ENCODE measurements at places on chromosomes 12 and 14. TPM values are rescaled to one million over a fixed set of nuclear protein-coding genes. Genes with fewer than 3 reads are reported as not detected.
A peak's percentile ranks its signal among the peaks of the same experiment; 100 is the strongest.

DNA sequence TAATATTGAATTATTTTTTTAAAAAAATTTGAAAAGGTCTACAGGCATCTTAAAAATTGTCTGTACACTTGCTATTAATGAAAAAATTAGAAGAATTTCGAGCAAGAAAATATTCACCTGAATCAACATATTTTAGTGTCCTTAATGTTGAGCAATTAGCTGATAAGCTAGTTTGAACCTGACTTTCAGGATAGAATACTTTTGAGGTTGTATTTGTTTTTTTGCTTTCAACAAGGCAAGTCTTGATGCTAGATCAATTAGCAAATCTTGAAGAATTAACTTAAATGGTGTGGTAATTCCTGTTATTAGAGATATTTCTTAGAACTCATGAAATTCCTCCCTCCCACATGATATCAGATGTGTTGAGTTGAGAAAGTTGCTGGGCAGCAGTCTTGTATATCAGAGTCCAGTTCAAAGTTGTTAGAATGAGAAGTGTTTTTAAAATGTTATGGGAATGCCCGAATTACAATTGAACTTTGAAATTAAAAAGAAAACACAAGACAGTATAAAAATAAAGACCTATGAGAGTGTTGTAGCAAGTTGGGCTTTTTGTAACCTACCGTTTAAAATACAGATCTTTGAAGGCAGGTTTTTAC, 119.2 kb downstream of the TRMT5 start:
- H3K27ac ChIP-seq = no peak overlapping the region
- H3K27me3 ChIP-seq = peaks cover 8% of the 10 kb centered on the region
- H3K4me3 ChIP-seq = no peak overlapping the region
- peaks cover 7% of the 10 kb centered on the region for H3K4me1 ChIP-seq
- no peak for DNase-seq
- peaks cover 24% of the 10 kb centered on the region for H3K36me3 ChIP-seq

DNA sequence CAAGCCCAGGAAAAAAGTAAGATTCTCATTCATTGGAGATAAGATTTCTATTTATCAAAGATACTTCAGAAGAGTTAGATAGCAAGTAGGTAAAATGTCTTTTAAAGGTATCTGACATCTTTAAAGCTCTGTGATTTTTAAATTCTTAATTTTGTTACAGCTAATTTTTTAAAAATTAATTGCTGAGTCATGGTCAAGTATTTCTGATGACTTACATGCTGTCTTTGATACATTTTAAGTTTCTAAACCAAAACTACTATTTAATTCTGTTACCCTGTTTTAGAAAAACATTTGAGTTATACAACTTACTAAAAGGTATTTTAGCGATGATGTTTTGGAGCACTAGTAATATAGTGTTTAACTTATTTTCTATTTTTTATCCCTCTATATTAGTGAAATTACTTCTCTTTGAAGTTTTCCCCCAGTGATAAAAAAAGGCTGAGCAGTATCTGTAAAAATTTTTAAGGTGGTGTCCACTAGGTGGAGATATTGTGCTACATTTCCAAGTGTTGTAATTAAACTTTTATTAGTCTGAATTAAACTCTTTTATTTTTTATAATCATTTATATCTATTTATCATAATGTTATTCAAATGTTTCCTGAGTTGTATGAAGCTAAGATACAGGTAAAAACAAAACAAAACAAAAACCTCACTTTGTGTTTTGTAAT, 11.5 kb downstream of the ALG10 start:
- H3K27ac ChIP-seq = no peak overlapping the region
- no peak overlapping the region for H3K4me3 ChIP-seq
- H3K4me1 ChIP-seq = peaks cover 4% of the 10 kb centered on the region
- no peak for DNase-seq
- no peaks in the 10 kb centered on the region for H3K36me3 ChIP-seq

DNA sequence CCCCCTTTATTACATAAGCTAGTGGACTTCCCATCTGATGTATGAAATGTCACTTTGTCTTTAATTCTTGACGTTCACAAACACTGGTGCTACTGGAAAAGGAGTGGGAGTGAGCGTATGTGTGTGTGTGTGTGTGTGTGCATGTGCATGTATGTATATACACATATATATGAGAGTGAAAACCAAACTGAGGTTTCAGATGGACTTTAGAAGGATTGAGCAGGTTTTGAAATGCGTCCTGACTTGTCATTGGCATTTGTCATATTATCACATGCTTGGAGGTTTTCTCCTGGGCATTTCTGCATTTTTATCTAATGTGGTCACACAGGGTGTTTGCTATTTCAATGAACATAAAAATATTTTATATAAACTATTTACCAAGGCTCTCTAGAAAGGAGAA, 1085.9 kb downstream of the BCL11B start:
- H3K4me1 ChIP-seq = peaks cover 96% of the 10 kb centered on the region
- H3K27ac ChIP-seq = peak overlapping the region; percentile 94
- H3K4me3 ChIP-seq = peak overlapping the region; percentile 15
- peaks cover 11% of the 10 kb centered on the region for H3K36me3 ChIP-seq
- DNase-seq = no peak

GRCh38 chr14:92914087-92914656, 8.8 kb upstream of the CHGA start:
- no peaks in the 10 kb centered on the region for H3K27me3 ChIP-seq
- H3K36me3 ChIP-seq = no peaks in the 10 kb centered on the region
- H3K4me1 ChIP-seq = no peaks in the 10 kb centered on the region
- no peak overlapping the region for H3K27ac ChIP-seq
- DNase-seq = peak; percentile 29

GRCh38 chr12:10241290-10241689, 28.6 kb downstream of the GABARAPL1 start:
- H3K27me3 ChIP-seq = peaks cover 22% of the 10 kb centered on the region
- no peak overlapping the region for H3K4me3 ChIP-seq
- no peak overlapping the region for H3K27ac ChIP-seq
- no peaks in the 10 kb centered on the region for H3K36me3 ChIP-seq
- DNase-seq = no peak

- peaks cover 28% of the 10 kb centered on the region for H3K36me3 ChIP-seq
- H3K4me1 ChIP-seq = no peaks in the 10 kb centered on the region
- H3K4me3 ChIP-seq = no peak overlapping the region
- H3K27me3 ChIP-seq = no peaks in the 10 kb centered on the region
- no peak overlapping the region for H3K27ac ChIP-seq
These were observed 26.2 kb downstream of the RFLNA start for GRCh38 chr12:124321040-124321481.

GRCh38 chr12:101789171-101789570, 41.6 kb downstream of the GNPTAB start:
- H3K27me3 ChIP-seq = no peaks in the 10 kb centered on the region
- DNase-seq = no peak
- H3K36me3 ChIP-seq = peaks cover 66% of the 10 kb centered on the region
- H3K27ac ChIP-seq = no peak overlapping the region

GRCh38 chr14:105197211-105197641, 16.1 kb upstream of the NUDT14 start:
- no peak overlapping the region for H3K27ac ChIP-seq
- H3K4me3 ChIP-seq = no peak overlapping the region
- no peaks in the 10 kb centered on the region for H3K36me3 ChIP-seq
- peaks cover 16% of the 10 kb centered on the region for H3K4me1 ChIP-seq
- peaks cover 27% of the 10 kb centered on the region for H3K27me3 ChIP-seq
- DNase-seq = no peak

DNA sequence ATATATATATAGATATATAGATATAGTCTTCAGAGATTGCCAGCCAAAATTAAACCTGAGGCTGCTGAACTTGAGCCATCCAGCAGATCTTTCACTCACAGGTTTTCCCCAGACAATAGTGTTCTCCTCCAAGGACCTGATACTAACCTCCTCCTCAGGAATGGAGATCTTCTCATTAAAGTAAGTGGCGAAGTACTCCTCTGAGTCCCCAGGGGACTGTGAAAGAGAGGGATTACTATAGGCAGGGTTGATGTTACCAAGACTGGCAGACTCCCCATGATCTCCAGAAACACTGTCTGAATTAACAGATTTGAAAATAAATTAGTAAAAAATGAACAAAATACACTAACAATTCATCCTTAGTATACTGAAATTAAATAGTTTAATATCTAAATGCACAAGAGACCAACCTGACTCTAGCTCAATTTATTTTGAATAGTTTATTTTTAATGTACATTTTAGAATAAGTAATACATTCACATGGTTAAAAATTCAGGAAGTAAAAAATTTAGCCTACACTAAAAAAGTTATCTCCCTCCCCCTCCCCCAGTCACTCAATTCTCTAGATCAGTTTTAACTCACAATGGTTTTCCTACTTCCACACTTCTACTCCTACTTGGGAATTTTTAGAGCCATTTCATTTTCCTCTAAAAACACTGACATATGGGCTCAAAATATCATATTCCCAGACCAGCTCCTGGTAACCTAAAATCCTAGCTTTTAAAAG, 17.7 kb downstream of the SLC11A2 start:
- H3K27me3 ChIP-seq = no peaks in the 10 kb centered on the region
- H3K36me3 ChIP-seq = peaks cover 46% of the 10 kb centered on the region
- H3K4me3 ChIP-seq = peak overlapping the region; percentile 62

GRCh38 chr12:48681399-48681709, 684 bp downstream of the KANSL2 start:
- peaks cover 37% of the 10 kb centered on the region for H3K4me1 ChIP-seq
- H3K4me3 ChIP-seq = peak overlapping the region; percentile 99
- no peaks in the 10 kb centered on the region for H3K27me3 ChIP-seq
- peaks cover 58% of the 10 kb centered on the region for H3K36me3 ChIP-seq
- peak overlapping the region; percentile 94 for H3K27ac ChIP-seq

DNA sequence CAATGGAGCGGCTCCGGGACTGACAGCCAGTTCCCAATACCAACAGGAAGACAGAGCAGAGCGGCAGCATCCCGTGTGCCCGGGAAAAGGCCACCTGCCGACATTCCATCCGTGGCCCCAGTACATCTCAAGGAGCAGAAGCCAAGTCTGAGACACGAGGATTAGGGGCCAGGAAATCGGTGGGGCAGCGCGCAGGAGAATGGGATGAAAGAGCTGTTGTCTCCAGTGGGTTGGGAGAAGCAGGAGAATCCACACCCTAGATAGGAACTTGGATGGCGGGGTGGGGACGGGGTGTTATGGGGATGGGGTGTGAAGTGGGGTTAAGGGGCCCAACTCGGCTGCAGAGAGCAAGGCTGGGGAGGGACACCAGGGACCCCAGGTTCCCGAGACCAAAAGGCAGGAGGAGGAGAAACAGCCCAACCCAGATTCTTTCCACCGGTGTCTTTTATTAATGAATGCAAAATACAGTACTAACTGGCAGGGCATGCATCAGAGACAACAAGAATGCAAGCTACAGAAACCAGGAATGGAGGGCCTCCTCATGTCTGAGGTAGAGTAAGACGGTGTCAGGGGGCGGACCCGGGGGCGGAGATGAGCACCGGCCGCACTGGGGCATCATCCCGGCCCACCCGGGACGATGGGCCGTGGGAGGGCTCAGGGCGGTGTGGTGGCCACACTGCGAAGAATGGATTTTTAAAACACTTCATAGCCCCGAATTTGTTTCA, 50.3 kb downstream of the BEGAIN start:
- no peak overlapping the region for H3K4me3 ChIP-seq
- no peaks in the 10 kb centered on the region for H3K27me3 ChIP-seq
- H3K27ac ChIP-seq = no peak overlapping the region
- H3K36me3 ChIP-seq = no peaks in the 10 kb centered on the region
- no peak for DNase-seq

DNA sequence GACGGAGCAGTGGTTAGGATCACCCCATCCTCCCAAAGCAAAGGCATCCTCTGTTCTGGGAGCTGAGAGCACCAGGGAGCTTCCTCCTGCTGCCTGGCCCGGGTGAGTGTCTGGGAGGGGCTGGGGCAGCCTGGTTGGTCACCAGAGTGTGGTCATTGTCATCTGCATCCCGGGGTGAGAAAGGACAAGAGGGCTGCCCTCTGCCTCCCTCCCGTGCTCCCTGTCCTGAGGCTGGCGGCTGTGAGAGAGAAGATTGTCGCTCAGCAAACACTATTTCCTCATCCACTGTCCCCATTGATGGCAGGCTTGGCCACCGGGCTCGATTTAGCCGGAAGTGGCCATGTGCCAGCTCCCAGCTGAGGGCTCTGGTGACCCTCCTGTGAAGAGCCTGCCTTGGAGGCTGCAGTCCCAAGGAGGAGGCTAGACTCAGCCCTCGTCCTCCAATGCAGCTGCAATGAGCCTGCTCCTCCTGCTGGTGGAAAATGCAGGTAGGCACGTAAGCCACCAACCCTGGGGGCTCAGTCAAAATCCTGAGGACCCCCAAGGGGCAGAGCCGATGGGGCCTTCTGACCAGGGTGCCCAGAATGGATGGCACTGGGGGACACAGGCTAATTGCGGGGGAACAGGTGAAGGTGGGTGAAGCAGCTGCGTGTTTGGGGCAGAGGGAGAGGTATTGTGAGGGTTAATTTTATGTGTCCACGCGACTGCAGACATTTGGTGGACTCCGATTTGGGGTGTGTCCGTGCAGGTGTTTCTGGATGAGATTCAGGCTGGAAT, 155.7 kb downstream of the KIF26A start:
- H3K36me3 ChIP-seq = no peaks in the 10 kb centered on the region
- H3K27me3 ChIP-seq = no peaks in the 10 kb centered on the region
- no peak overlapping the region for H3K4me3 ChIP-seq
- DNase-seq = no peak
- no peak overlapping the region for H3K27ac ChIP-seq

DNA sequence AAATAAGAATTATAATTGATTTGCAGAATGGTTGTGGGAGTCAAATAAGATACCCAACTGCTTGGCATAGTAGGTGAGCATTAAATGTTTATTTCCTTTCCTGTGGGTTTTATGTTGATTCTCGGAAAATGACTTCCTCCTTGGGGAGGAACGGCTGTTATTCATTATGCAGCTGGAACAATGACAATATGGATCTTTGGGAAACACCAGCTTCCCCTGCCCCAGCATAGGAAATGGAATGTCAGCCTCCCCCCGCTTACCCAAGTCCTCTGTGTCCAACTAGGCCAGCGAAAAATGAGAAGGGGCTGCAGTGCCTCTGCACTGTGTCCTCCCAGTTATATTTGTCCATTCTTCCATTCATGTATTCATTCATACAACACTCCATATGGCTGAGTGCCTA, 11.7 kb upstream of the CCDC177 start:
- peaks cover 11% of the 10 kb centered on the region for H3K4me1 ChIP-seq
- no peak overlapping the region for H3K27ac ChIP-seq
- H3K4me3 ChIP-seq = no peak overlapping the region
- no peaks in the 10 kb centered on the region for H3K36me3 ChIP-seq
- DNase-seq = no peak

DNA sequence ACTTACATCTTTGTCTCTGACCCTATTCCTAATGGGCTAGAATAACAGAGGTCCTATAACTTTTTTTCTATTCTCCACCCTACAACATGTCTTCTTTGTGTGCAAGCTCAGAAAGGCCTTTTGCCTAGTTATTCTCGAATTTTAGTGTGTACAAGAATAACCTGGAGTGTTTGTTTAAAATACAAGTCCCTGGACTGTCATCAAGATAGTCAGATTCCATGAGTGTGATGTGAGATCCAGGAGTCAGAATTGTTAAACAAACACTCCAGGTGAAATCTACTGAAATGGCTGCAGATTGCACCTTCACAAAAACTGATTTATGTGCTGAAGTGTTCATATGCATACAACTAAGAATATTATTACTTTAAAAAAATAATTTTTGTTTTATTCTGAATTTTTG, 114.4 kb upstream of the DIO2 start:
- no peaks in the 10 kb centered on the region for H3K4me1 ChIP-seq
- H3K4me3 ChIP-seq = no peak overlapping the region
- no peaks in the 10 kb centered on the region for H3K36me3 ChIP-seq
- H3K27ac ChIP-seq = no peak overlapping the region
- no peaks in the 10 kb centered on the region for H3K27me3 ChIP-seq

Gene FGF6
- not detected for total RNA-seq

Gene TFCP2
- 44.2 TPM for total RNA-seq

Gene PRMT5
- total RNA-seq = 152 TPM

Gene C12orf50
- not detected for total RNA-seq

Gene TSPAN19
- not detected for total RNA-seq

Gene ADAM21
- not detected for total RNA-seq

Gene P3H3
- 5.2 TPM for total RNA-seq

Gene ALDH2
- 0.34 TPM for total RNA-seq
